ENCODE measurements at places on chromosomes 12 and 14.
A peak's percentile ranks its signal among the peaks of the same experiment; 100 is the strongest.

DNA sequence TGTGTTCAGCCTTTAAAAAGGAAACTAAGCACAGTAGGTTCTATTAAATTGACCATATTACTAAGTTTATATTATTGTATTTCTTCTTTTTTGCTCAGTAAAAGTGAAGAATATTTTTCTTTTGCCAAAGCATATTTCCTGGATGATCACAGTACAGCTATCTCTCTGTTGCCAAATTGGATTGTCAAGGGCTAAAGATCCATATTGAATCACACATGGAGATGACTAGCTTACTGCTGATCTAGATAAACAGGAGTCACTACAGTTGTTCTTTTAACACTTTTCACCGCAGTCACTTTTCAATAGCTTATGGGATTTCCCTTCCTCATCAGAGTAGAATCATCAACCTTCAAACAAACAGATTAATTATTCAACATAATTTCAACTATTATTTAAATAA lies 78.6 kb downstream of the LRRC9 start:
- no peak for DNase-seq

DNA sequence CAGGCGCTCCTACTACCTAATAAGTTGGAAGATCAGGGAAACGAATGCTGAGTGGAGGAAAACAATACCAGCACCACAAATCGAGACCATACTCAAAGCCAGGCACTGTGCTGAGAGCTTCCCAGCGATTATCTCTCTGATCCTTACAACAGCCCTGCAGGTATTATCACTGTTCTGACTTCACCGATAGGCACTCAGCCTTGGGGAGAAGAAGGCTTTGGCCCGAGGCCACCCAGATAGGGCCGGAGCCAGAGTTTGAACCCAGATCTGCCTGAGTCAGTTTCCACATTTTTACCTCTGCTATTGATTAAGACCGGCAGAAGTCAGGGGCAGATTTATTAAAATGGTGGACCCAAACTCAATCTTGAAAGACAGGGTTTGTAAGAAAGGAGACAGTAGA lies 4.9 kb downstream of the SVOP start:
- DNase-seq, result no peak

DNA sequence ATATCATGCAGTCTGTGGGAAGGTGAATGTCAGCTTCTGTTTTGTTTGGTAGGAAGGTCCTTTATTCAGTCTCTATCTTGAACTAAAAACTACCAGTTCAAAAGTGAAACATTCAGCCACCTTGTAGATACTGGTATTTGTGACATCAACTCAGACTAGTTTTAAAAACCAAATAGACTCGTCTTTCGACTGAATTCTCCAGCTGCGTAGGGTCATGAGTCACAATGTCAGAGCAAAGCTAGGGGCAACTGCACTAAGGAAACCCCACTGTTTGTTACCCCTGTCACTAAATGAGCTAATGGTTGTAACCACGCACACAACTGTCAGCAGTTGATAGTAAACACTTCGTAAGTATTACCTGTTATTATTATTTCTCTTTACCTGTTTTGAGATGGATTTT lies 144.6 kb downstream of the PRIMA1 start:
- no peak for DNase-seq

DNA sequence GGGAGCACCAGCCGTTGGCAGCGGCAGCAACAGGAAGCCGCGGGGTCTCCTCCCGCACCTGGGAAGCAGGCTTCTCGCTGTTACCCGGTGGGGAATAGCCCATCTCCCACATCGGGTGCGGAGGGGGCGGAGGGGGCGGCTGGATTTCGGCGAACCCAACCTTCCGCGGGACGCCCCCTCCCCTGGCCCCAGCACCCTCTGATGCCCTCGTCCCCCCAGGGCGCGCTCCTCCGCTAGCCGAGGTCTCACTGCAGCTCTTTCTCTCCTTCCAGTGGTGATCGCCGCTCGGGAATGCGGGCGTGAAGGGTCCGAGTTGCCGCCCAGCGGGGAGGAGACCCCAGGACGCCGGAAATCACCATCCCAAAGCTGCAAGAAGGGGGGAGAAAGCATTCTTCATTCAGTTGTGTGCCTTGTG lies 303 bp downstream of the SAMD4A start:
- no peak for DNase-seq

DNA sequence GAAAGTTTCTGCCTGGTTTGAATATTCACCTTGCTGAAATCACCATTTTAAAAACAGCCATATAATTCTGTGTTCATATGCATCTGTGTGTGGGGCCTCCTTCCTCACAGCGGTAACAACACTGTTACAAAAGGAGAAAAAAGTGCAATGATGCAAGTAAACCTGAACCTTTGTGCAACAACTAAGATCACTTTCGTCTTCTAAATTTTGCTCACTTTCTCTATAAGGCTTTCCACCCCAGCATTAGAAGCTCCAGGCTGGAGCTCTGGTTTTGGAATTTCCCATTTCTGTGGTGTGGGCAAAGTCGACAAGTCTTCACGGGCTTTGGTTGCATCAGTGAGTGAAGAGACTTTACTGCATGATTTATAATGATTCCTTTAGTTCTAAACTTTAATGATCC lies 18.4 kb downstream of the FGD6 start:
- no peak for DNase-seq

DNA sequence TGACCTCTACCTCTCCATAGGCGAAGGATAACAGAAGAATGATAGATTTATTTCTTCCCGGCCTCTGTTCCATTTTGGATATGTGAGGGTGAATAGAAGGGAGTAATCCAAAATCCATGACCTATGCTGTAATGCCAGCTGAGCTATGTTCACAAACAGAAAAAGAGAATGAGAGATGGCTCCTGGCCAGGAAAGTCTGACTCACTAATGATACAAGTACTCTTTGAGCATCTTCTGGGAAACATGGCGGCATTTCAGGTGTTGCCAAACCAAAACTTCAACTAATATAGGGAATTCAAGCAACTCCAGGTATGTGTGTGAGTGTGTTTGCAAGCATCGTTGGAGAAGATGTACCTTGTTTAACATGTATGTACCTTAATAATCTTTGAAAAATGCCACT lies 55.1 kb downstream of the MED13L start:
- DNase-seq, result peak; percentile 19

GRCh38 chr14:71764701-71765382 lies 167.4 kb upstream of the RGS6 start:
- no peak for DNase-seq
